ENCODE measurements at places on chromosomes 7 and 10.

GRCh38 chr10:124641282-124642087, 102.7 kb downstream of the FAM53B start:
- no peak for DNase-seq

GRCh38 chr7:38242814-38243213, 30.6 kb downstream of the TARP start:
- DNase-seq, result no peak

GRCh38 chr7:92754919-92755581, 81.3 kb downstream of the CDK6 start:
- DNase-seq, result no peak

- no peak for DNase-seq
Measured at GRCh38 chr7:68485253-68485917, 1112.9 kb upstream of the AUTS2 start.

- no peak for DNase-seq
Measured at GRCh38 chr10:129133856-129134255, 333.2 kb upstream of the MGMT start.

DNA sequence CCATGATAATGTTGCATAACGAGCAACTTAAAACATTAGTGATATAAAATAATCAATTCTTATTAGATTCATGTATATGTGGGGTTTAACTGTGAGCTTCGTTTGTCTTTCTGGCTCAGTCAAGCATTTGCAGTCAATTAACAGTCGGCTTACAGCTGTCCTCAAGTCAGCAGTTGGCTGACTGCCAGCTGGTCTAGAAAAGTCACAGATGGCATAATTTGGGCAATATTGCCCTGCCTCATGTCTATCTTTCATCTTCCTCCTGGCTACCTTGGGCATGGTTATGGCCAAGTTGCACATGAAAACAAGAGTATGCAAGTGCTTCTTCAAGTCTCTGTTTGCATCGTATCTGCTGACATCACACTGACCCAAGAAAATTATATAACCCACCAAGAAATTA, 186.1 kb upstream of the ZWINT start:
- DNase-seq, result no peak

DNA sequence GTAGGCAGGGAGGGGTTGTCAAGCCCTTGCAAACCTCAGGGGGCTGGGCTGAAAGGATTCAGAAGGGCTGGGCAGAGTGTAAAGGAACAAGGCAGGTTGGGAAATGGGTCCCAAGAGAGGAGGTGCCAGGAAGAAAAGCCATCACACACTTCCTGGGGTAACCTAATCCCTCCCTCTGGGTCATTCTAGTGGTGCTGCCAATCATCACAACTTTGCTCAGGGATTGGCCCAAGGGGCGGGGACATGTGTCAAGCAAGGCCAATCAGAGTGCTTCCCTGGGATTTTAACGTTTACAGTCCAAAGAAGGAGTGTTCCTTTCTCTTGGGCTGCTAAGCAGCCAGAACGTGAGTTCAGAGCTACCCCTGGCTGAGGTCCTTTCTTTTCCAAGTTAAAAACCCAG, 57.1 kb upstream of the NPTX2 start:
- DNase-seq, result no peak

DNA sequence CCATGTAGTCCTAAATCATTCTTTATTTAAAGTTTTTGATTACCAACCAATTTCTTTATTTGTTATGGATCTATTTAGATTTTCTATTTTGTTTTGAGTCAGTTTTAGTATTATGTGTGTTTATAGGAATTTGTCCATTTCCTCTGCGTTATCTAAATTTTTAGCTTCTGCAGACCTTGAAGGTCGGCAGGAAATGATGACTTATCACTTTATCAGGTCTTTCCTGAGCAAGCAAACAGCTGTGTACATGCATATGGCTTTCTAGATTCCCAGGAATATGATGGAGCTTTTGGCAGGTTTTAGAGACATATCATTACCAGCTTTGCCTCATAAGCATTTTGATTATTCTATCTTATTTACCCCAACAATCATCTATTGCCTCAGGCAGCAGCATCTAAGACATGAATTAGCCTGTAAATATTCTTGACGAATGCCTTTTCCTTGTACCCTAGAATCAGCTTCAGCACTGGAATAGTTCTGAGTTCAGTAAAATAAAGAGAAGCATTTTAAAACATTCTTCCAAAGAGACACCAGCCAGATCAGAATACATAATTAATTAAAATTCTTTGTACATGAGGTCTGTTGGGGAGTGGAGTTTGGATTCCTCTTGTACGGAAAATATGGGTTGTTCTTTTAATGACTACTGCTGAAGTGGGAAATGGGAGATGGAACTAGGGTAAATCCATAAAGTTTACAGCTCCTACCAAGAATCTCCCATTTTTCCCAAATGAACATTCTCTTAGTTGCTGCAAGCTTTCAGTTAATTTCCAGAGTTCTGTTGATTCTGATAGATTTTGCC, 408.8 kb upstream of the SEMA3C start:
- DNase-seq, result no peak

GRCh38 chr7:94632338-94633013, 23.5 kb downstream of the SGCE start:
- DNase-seq, result no peak

GRCh38 chr10:62308101-62308500, 39.5 kb upstream of the RTKN2 start:
- no peak for DNase-seq

DNA sequence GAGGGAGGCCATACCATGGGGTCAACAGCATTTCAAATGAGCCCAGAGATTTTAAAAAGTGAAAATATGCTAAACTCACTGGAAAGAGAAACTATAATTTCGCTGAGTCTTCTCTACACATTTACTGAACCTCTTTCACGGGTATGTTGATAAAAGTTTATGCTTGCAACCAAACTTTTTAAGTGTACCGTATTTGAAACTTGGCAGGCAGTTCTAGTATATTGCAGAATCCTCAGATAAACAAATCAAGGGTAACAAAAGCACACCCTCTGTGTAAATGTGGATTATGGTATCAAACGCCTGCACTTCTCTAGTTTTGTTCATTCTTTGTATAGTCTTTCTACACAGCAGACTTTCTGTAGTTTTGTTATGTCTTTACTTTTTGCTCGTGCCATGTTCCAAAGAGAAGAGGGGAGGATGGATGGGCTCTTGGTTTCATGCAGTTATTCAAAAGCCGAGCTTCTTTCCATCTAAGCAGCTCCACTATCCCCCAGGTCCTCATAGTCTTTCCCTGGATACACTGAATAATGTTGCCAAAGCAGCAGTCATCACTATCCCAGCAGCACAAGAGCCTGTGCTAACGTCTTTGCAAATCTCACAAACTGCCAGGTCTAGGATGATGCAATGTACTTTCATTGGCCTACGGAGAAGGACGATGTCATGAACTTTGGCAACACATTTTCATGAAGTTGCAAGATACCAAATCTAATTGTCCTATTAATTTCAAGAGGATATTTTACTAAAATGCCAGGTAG, 131.2 kb downstream of the MPP7 start:
- DNase-seq, result no peak

DNA sequence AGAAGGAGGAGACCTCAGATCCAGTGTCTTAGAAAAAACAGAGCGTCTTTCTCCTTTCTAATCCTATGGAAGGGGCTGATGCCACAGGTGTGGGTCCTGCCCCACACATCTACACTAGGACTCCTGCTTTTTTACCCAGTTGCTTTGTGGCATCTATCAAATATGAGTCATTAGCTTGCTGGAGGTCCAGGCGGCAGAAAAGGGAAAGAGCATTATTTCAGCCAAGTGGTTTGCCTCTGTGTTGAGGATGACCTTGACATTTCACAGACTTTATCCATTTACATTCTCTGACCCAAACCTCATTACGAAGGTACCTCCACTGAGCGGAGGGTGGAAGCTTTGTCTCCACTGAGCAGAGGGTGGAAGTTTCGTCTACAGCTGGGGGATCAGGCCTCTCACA, 308.4 kb upstream of the KLF6 start:
- DNase-seq, result no peak

- DNase-seq, result no peak
Measured at GRCh38 chr10:49388161-49388560, 7.7 kb downstream of the DRGX start.

DNA sequence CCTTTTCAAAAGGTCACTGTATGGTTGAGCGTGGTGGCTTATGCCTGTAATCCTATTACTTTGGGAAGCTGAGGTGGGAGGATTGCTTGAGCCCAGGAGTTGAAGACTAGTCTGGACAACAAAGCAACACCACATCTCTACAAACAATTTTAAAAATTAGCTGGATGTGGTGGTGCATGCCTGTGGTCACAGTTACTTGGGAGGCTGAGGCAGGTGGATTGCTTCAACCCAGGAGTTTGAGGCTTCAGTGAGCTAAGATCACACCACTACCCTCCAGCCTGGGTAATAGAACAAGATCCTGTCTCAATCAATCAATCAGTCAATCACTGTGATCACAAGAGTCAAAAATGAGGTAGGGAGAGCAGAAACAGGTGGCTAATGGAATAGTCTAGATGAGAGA, 97.0 kb downstream of the SUGCT start:
- no peak for DNase-seq

- no peak for DNase-seq
Measured at GRCh38 chr7:28055161-28055544, 125.4 kb downstream of the JAZF1 start.

GRCh38 chr10:51291961-51292360, 217.7 kb downstream of the PRKG1 start:
- DNase-seq, result no peak

DNA sequence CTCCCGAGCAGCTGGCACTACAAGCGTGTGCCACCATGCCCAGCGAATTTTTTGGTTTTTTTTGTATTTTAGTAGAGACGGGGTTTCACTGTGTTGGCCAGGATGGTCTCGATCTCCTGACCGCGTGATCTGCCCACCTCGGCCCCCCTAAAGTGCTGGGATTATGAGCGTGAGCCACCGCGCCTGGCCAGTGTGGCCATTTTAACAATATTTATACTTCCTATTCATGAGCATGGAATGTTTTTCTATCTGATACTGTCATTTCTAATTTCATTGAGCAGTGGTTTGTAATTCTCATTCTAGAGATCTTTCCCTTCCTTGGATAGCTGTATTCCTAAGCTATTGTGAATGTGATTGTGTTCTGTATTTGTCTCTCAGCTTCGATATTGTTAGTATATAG, 96.2 kb downstream of the GLCCI1 start:
- no peak for DNase-seq

- no peak for DNase-seq
Measured at GRCh38 chr7:6590645-6591110, 857 bp downstream of the INTS15 start.

DNA sequence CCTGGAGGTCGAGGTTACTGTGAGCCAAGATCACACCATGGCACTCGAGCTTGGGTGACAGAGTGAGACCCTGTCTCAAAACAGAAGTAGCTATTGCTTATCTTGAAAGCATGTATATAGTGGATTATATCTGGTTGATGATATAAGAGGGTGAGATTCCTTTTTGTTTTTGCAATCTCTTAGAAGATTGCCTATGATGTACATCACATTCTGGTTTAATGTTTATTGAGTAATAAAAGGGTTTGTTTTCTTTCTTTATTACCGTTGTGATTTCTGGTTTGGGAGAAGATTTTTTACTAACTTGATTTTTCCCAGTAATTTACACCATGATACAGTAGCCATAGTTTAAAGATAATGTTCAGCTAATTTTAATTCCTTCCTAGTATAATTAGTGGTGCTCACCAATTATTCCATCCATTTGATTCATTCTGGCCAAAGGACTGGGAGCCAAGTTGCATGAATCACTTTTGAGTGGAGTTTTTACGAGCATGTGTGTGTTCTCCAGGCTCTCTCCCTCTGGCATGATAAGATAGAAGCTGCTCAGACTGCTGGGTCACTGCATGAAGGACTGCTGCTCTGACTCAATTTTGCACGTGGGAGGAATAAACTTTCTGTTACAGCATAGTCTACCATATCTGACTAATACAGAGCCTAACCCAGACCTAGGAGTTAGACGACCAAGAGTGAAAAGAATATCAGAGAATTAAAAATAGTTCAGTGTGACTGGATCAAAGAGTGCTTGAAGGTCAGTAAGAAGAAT, 13.5 kb upstream of the TSPAN13 start:
- no peak for DNase-seq

- no peak for DNase-seq
Measured at GRCh38 chr10:112663234-112664125, 216.5 kb downstream of the VTI1A start.

GRCh38 chr7:104487642-104488041, 159.2 kb downstream of the LHFPL3 start:
- no peak for DNase-seq

DNA sequence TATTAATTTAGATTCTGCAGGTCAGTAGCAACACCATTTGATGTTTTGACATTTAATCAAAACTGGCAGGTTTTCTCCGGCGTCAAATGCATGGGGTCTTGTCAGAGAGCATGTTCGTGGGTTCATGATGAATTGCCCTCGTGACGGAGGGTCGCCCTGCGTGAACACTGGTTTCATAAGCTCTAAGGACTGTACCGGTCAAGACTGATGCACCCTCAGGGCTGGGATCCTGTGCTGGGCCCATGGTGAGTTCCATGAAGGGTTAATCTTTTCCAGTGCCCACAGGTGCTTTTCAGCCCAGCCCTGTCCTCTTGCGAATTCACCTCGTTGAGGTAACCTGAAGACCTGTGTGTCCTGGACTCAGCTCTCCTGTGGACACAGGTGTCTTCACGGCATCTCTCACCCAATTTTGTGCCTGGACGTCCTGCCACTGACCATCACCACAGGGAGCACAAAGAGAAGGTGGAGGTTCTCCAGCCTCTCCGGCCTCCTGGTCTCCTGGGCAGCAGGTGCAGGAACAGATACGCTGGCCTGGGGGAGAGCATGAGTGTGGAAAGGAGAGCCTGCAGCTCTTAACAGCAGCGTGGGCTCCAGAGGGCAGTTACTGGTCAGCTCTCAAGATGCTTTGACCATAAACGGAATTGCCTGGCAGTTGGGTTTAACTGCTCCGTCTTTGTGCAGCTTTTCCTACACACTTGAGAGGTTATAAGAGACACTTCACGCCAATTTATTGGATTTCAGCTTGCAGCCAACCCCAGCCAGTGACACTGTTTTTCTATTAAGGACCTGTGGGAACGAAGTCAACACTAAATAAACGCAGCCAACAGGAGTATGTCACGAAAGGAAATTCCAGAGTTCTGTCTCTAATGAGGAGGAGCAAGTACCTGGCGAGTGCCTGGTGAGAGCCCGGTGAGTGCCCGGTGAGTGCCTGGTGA, 37.4 kb upstream of the CFAP46 start:
- DNase-seq, result no peak

GRCh38 chr7:102000123-102000522, 182.7 kb downstream of the CUX1 start:
- no peak for DNase-seq

DNA sequence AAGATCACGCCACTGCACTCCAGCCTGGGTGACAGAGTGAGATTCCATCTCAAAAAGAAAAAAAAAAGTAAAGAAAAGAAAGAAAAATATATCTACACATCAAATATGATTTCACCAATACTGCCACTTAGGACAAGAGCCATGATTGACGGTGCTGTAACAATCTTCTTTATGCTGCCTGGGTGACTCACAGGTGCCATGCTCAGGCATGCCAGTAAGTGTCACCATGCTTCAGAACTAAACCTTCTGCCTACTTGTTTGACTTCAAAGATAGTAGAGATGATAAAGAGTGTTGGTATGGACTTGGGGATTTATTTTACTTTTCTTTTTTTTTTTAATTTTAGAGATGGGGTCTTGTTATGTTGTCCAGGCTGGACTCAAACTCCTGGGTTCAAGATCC, 33.6 kb upstream of the DNMBP start:
- DNase-seq, result no peak

- no peak for DNase-seq
Measured at GRCh38 chr10:132642732-132643008, 105.1 kb downstream of the INPP5A start.

GRCh38 chr10:14699482-14699881, 75.2 kb downstream of the FAM107B start:
- DNase-seq, result no peak

GRCh38 chr10:1050145-1050544, 1.2 kb upstream of the IDI1 start:
- no peak for DNase-seq

Data from stimulated activated CD8-positive, alpha-beta memory T cell treated with anti-CD3 and anti-CD28 coated beads, Interleukin-7, amount 100 ng/mL, for 24 hours (primary cell).